ENCODE measurements at places on chromosomes 5 and 9.

DNA sequence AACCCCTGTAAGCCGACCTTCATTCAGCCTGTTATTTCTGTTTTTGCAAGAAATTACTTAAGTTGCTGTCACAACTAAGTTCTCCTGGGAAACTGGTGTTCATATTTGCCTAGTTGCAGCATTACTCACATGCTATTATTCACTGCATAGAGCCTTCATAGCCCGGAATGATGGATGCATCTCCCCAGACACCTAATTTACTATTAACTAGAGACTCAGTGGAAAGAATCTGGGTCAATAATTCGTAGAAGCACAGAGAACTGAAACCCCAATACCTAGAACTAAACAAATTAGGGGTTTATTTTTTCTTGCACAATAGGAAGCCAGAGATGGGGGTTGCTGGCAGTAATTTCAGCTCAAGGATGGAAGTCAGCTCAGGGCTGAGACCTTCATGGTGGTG lies 45.7 kb upstream of the FAM170A start:
- DNase-seq: no peak

GRCh38 chr5:114857941-114858551 lies 311.7 kb downstream of the TRIM36 start:
- DNase-seq: peak; percentile 3

DNA sequence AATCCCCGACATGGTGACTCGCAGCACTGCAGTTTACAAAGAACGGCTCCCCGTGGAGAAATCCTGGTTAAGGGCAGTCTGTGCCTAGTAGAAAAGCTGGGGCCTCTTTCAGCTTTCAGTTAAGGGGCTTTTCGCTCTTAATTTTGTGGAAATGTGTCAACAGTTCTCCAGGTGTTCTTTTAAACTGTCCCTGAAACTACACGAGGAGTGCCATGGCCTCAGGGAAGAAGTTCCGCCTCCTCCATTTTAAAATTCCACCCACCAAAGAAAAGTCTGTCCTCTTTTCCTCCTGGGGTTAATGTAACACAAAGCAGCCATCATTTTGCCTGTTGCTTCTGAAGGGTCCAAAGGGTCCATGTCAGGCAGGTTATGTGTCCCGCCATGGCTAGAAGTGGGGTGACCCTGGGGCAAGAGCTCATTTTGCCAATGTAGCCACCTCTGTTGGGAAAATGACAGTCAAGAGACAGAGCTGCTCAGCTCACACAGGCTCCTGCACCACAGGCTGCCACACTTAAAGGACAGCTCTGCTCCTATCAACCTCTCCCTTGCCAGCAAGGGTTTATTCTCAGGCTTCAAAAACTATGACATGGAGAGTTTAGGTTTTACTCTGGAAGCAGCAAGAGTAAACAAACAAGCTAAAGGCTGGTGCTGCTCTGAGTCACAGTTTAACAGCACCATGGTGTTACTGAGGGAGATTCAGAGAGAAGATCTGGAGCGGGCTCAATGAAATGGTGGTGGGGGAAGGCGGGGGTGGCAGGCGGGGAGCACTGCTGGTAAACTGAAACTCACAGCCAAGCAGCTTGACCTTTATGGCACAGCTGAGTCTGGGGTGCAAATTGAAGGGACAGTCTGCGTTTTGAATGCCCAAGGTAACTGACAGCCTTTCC lies 3.2 kb downstream of the WHRN start:
- DNase-seq: peak; percentile 68

- DNase-seq: no peak
Measured at GRCh38 chr5:89246252-89246651, 363.3 kb upstream of the MEF2C start.

GRCh38 chr9:130023144-130023787 lies 19.7 kb downstream of the FNBP1 start:
- DNase-seq: no peak

DNA sequence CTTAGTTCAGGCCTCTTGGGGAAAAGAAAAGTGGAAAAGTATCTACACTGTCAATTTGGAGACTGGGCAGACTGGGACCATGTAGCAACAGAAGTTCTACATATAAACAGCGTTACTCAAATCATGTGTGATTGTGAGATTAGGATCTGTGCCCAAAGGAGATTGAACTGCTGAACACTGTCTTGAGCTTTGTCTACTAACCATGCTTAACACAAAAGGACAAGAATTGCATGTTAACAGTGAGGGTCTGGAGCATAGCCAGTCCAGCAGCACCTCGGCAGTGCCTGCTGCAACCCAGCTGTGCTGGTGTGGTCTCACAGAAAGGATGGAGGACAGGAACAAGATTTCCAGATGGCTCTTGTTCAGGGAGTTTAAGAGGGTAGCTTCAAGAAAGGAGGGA lies 5.7 kb downstream of the PAM start:
- DNase-seq: no peak

- peak; percentile 11 for DNase-seq
Measured at GRCh38 chr5:35938568-35939227, at the start of gene CAPSL. CAPSL (minus strand) TSS chr5:35938622; CDS start chr5:35921120, 17,502 bp downstream.

DNA sequence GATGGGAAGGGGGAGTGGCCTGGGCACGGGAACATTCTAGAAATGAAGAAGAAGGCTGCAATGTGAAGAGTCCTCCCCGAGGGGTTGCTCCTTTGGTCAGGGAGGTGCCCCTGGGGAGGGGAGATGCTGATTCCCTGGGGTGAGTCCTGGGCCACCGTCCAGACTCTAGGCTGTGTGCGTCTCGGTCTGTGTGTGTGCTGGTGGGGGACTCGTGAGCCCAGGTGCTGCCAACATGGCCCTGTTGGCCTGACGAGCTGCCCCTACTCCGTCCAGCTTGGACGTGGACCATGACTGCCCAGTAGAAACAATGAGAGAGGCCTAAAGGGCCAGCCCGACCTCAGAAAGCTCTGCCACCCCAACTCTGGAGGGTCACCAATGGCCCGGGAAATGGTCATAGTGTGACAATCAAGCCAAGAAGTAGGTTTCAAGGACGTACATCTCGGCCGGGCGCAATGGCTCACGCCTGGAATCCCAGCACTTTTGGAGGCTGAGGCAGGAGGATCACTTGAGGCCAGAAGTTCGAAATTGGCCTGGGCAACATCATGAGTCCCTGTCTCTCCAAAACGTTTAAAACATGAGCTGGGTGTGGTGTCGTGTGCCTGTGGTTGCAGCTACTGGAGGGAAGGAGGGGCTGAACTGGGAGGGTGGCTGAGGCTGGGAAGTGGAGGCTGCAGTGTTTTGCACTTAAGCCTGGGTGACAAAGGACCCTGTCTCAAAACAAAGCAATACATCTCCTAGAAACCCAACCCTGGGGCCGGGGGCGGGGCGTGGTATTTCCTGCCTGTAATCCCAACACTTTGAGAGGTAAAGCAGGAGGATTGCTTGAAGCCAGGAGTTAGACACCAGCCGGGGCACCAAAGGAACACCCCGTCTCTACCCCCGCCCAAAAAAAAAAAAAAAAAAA lies 17.0 kb downstream of the LHX3 start:
- no peak for DNase-seq

DNA sequence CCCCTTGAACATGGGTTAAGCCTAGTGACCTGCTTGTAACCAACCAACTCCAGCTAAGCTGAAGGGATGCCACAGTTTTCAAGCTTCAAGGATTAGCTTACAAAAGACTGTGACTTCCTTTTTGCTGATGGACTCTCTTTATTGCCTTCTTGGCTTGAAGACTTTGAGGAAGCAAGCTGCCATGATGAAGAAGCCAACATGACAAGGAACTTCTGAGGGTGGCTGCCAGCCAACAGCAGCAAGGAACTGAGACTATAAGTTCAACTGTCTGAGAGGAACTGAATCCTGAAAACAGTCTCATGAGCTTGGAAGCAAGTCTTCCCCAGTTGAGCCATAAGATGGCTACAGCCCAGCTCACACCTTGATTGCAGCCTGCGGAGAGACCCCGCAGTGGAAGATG lies 116.1 kb upstream of the TAF11L2 start:
- DNase-seq: no peak

GRCh38 chr5:126851501-126852011 lies 74.6 kb downstream of the LMNB1 start:
- DNase-seq: no peak

- DNase-seq: no peak
Measured at GRCh38 chr9:86135371-86135770, 36.0 kb upstream of the GOLM1 start.

GRCh38 chr5:36417668-36418067 lies 116.0 kb upstream of the RANBP3L start:
- no peak for DNase-seq

DNA sequence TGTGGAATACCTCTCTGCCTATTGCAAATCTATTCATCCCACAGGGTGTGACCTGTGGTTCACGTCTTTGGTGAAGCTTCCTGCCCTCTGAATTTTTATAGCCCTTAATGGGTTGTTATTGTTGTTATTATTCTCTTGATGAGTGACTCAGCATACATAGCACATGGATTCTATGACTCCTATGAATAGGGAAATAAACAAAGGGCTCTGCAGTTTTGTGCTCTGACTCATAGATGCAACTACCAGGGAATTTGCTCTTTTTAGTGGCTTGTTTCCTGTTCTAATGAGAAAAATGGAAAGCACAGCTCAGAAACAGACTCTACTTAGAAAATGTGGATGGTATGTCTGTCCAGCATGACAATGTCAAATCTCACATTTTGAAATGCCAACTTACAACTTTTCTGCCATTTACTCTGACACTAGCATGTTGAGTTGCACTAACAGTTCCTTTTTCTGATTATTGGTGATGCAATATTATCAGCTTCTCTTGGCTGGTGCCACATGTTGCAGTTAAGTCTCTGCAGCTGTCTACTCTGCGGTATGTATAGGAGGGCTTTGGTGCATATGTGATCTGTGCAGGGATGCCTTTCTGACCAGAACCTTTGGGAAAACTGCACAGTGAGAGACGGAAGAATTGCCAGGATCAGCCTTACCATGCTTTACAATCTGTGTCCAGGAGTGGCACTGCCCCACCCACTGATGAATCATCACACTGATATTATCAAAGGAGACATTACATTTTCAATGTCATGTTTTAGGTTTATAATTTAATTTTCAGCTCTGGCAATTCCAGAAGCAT lies 996.4 kb upstream of the WWC1 start:
- DNase-seq: no peak

DNA sequence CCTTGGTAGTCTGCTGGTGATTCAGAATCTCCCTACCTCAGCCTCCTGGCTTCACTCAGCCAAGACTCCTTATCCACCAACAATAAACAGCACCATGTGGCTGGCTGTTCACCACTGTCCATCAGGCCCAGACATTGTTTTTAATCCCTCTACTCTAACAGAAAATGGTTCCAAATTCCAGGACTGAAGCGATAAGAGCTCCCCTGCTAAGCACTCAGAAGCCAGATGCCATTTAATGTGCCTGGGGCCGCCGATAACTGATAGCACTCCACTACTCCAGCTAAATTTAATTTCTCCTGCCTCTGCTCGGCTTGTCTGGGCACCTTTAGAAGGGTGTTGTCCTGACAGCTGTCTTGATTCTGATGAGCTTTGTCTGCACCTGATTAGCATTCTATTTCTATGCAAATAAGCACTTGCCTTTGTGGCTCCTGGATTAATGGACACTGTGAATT lies 47.1 kb downstream of the ZNF622 start:
- DNase-seq: no peak

GRCh38 chr9:134641173-134641989 lies at the start of gene COL5A1:
COL5A1 (plus strand) TSS chr9:134641803; CDS start chr9:134642188, 385 bp downstream.
- DNase-seq: peak; percentile 66

GRCh38 chr9:36337865-36338264 lies 62.2 kb downstream of the RNF38 start:
- peak; percentile 4 for DNase-seq

- DNase-seq: no peak
Measured at GRCh38 chr5:44952376-44952775, 143.6 kb downstream of the MRPS30 start.

DNA sequence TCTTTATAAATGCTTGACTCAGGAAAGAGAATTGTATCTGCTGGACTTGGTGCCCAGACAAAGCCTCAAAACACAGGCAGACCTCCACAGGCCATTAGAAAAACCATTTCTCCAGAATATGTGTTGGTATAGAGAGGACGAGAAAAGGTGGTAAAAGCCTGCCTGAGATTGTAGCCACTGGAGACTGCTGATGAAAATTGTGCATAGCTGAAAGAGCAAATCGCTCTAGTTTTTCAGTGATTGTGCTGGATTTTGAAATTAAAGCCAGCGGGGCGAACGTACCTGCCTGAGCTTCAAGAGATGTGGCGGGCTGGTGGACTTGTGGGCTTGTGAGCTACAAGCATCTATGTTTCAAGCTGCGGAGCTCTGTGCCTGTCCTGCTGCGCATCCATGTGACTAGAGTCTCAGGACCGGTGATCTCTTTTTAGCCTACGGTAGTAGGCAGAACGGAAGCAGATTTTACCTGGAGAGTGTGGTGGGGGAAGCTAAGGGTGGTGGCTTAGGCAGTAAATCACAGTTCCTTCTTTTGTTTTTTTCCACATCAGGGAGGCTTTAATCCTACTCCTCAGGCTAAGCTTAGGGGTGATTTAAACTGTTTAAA lies 193.6 kb downstream of the SREK1 start:
- no peak for DNase-seq

GRCh38 chr5:61614606-61615005 lies 282.5 kb downstream of the ZSWIM6 start:
- no peak for DNase-seq

DNA sequence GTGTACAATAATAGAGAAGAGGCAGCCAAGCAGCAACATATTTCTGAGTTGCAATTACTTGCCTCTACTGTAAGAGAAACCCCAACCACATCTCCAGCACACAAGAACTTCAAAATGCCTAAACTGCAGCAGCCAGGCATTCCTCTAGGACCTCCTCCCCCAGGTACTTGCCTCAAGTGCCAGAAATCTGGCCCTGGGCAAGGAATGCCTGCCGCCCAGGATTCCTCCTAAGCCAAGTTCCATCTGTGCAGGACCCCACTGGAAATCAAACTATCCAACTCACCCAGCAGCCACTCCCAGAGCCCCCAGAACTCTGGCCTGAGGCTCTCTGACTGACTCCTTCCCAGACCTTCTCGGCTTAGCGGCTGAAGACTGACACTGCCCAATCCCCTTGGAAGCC lies 336.8 kb upstream of the RGMB start:
- DNase-seq: no peak

- no peak for DNase-seq
Measured at GRCh38 chr9:16410601-16411280, 459.7 kb downstream of the BNC2 start.

- DNase-seq: peak; percentile 62
Measured at GRCh38 chr5:115069087-115069968, 100.4 kb downstream of the TRIM36 start.

DNA sequence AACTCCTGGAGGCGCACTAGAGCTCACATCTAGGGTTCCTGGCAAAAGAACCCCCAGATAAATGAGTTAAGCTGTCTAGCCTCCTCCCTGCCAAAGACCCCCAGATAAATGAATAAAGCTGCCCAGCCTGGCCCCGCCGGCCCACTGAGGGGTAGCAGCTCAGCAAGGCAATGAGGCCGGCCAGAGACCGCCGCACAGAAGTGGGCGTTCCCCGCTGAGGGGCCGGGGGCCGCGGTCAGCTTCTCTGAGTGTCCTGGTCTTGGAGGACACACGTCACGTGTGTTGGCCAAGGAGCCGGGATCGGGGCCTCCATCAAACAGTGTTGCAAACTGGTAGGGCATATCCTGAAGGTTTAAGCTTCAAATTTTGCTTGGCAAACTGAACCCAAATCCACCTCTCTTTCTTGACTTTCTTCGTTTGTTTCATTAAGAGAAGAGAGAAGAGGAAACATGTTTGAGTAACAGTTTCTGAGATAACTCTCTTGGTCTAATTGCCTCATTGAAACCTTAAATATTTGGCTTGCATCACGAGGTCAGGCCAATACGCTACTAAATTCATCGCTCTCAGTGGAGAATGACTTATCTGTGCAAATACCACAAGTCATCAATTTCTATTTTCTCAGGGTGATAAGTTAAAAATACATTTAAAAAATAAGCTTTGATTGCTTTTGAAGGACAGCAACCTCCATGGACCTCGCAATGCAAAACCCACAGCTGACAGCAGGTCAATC lies 11.7 kb upstream of the SLC12A7 start:
- DNase-seq: no peak

Data from hippocampal formation (tissue), 2 donors.